ENCODE measurements at places on chromosomes 16 and 17.

DNA sequence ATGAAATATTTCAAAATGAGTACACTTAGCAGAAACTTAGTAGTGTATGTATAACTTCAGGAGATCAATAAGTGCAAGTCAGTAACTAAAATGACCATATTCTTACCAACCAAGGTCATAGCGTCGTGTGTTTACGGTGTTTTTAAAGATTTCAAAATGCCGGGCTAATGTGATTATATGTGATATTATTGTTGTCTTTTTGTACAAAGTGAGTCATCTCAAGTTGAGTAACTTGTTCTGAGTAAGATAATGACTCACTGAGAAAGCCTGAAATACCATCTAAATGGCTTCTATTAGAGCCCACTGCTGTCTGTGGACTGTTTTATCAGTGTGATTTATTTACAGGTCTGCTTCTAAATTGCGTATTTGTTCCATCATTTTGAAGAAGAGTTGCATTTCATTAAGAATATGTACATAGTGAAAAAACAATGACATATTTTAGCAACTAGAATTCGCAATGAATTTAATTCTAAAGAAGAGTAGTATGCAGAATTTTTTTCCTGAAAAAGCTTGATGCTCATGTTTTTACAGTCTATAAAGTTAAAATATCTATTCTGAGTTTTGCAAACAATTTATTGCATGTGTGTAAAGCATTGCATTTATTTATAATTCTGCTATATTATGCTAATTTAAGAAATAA lies 12.7 kb downstream of the KRT12 start:
- DNase-seq = no peak

DNA sequence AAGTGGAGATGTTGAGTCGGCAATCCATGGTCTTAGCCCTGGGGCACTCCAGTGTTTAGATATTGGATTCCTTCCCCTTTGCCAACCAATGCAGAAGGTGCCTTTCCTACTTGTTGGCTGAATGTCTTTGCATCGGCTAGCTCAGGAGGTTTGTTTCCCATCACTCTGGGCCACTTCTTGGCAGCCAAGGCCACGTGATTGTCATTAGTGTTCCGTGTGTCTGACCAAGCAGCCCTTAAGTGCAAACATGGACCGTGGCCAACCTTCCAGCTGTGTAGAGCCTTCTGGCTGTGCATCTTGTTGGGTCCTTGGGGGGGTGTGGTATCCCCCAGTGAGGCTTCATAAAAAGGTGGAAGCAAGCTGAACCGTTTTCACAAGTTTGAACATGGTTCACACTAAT lies 66.0 kb downstream of the GNAO1 start:
- DNase-seq = peak; percentile 84

DNA sequence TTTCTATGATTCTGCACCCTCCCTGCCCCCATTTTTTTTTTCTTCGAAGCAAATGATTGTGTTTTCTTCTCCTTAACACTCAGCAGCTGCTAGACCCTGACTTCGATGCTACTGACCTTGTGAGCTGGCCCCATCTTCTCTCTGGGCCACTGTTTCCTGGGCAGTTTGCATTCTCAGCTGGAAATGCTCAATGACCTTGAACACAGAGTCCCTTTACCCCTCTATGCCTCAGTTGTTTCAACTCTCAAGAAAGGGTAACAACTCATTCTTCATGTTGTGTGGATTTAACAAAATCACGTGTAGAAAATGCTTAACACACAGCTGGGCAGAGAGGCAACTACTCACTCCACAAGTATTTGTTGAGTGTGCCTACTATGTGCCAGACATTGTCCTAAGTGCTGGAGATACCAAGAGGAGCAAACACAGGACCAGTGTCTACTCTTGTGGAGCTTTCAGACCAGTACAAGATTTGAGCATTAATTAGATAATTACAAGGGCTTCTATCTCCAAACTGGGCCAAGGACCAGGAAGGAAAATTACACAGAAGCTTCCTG lies 66.2 kb downstream of the IQCK start:
- DNase-seq = no peak

DNA sequence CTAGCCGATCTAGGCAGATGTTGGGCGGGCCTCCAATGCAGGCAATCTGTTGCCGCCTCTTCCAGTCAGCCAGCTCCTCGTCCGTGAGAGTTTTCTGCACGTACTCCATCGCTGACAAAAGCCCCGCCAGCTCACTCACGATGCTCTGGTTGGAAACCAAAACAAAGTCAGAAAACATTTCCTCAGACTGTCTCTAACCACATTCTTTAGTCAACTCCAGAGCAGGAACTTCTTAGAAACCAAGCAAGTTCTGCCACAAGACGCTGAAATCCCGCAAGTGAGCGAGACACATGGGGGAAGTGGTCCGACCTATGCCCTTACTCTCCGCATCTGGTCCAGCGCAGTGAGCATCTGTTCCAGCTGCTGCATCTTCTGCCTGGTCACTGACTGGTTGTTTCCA lies 49.1 kb downstream of the STAT5A start:
- no peak for DNase-seq

- DNase-seq = no peak
Observed at GRCh38 chr17:42904110-42904469, 3.5 kb downstream of the G6PC1 start.

DNA sequence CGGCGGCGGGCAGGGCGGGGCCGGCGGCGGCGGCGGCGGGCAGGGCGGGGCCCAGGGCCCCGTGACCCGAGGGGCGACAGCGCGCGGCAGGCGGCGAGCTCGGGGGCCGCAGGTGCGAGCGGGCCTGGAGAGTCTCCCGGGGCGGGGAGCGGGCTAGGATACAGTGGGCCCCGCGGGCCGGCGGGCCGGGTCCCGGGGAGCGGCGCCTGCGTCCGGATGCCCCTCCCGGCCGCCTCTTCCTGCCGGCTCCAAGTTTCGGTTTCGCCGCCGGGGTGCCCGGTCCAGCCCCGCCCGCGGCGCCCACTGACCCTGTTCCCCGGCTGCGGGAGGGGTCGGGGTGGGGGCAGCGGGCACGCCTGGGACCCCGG lies at the start of gene RNF213:
Gene RNF213 (plus strand): TSS at position 62 of the 368 bp plus-strand sequence. CDS start 2,830 bp downstream, outside the sequence.
- DNase-seq = peak; percentile 88

- DNase-seq = no peak
Observed at GRCh38 chr16:82987767-82988166, 361.0 kb downstream of the CDH13 start.

DNA sequence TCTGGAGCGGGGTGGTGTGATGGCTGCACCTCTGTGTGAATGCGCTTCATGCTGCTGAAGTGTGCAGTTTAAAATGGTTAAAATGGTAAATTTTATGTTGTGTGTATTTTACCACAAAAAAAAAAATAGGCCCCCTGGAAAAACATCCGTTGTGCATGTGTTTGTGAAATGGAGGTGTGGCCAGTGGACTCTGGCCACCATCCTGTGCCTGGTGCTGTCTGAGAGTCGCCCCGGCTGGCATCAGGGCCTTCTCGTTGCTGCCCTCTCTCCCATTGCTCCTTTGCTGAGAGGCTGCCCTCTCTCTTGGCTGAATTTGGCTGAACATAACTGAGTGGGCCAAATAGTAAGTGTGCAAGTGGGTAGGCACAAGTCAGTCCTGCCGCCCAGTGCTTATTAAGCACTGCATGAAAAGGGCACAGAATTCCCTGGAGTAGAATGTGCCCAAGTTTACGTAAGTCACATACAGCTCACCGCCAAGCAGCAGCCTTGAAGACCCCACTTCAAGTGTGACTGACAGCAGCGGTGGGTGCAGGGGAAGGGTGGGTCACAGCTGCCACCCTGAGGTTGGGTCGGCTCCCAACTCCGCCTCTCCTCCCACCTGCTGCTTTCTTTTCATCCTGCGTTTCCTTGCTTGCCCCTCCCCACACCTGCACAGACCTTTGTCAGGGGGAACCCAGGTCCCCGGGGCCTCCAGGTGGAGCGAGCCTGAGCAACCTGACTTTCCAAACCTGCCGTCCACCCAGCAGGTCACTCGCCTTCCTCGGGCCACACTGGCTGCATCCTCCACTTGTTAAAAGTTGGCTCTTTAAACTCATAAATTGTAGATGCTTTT lies 46.8 kb downstream of the FOXK2 start:
- no peak for DNase-seq

All from Right ventricle myocardium inferior (tissue), 1 donor.